ENCODE measurements at places on chromosomes 1 and 21.

- DNase-seq, result no peak
These were observed 23.7 kb downstream of the MKNK1 start for GRCh38 chr1:46580140-46580903.

- DNase-seq, result no peak
These were observed 35.3 kb upstream of the NEK2 start for GRCh38 chr1:211710566-211711314.

DNA sequence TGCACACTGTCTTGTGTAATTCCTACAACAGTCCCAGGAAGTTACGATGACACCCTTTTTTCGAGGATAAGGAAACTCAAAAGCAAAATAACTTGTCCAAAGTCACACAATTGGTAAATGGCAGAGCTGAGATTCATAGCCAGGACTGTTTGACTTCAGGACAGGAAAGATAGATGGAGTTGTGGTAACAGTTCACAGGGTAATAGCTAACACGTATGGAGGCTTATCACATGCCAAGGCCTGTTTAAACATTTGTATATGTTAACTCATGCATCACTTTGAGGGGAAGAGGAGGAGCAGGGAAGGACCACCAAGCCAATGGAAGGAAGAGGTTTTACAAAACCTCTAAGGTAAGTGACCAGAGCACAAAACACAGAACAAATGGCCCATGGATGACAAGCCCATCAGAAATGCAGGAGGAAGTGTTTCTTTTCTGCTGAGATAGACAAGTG, 2.8 kb downstream of the DHCR24 start:
- no peak for DNase-seq

DNA sequence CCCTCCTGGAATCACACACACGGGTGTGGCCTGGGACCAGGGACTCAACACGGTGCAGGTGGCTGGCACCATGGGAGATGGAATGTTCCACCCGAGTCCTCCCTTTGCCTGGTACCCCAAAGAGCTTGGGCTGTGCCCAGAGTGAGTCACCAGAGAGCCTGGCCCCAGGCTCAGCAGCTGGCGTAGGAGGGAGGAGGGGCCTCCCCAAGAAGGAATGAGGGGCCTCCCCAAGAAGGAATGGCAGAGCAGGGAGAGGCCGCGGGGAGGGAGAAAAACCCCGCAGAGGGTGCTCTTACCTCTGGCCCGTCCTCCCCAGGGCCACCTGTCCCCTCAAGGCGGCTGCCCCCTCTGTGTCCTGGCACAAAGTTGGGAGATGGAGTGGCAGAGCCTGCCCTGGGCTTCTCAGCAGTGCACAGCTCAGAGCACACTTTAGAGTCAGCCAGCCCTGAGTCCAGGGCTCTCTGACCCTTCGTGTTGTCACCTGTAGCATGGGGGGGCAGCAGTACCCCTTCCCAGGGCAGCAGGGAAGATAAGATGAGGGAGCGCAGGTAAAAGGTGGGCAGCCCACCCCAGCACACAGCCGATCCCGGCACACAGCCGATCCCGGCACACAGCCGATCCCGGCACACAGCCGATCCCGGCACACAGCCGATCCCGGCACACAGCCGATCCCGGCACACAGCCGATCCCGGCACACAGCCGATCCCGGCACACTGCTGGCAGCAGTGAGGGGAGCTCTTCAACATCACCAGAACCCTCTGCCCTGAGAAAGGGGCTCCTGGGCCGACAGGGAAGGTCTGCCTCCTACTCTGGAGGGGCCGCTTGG, 20.2 kb upstream of the KCNAB2 start:
- no peak for DNase-seq

GRCh38 chr1:19138958-19139581, 71.0 kb downstream of the UBR4 start:
- no peak for DNase-seq

Measured in NCI-H1436 treated with DMSO at 0.1 percent for 48 hours (cell line).